ENCODE measurements at places on chromosomes 16 and 17.

- no peak for DNase-seq
Measured at GRCh38 chr17:1301546-1301945, 22.1 kb downstream of the TRARG1 start.

DNA sequence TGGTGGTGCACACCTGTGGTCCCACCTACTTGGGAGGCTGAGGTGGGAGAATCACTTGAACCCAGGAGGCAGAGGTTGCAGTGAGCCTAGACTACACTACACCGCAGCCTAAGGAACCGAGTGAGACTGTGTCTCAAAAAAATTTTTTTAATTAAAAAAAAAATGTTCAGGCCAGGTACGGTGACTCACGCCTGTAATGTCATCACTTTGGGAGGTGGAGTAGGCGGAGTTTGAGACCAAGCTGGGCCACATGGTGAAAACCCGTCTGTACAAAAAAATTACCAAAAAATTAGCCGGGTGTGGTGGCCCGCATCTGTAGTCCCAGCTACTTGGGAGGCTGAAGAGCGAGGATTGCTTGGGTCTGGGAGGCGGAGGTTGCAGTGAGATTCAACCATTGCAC is 3.6 kb upstream of the FAM222B start:
- DNase-seq: no peak

DNA sequence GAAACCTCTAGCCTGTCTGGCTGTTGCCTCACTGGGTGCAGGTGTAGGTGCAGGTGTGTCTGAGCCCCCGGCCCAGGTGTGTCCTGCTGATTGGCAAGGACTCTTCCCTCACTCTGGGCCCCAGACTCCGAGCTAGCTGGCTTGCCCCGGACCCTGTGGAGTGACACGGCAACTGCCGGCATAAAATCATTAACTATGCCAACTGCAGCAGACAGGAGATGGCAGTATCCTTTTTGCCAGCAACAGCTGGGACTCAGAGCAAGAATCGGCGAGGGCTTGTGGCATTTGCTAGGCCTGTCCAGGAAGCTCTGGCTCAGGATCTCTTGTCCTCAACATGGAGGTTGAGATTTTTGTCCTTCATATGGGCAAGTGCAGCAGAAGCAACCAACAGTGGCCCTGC is 20.8 kb downstream of the CIAPIN1 start:
- no peak for DNase-seq

DNA sequence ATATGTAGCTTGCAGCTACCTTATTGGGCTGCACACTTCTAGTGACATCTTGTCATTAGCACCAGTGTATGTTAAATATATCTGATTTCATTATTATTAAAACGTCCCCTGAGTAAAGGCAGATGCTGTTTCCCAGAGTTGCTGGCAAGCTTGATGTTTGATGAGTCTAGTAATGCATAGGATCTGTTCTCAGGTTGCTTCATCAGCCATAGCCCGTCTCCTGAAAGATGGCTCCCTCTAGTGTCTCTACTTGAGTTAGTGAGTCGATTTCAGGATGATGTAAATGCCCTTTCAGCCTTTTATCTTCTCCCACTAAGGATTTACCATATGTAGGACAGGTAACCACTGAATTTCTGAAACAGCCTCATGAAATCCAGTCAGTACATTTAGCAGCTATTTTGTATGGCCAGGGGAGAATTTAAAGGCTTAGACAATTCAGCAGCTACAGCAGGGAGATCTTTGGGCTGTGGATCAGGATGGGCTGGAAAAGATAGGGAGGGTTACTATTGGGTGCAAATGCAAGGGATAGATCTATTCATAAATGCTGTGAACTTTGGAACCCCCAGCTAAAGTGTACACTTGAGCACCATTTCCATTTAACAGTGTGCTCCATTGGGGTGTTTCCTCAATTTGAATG is 376.3 kb downstream of the CNTNAP4 start:
- no peak for DNase-seq

- DNase-seq: no peak
Measured at GRCh38 chr17:18074566-18075272, 13.0 kb upstream of the DRG2 start.

- no peak for DNase-seq
Measured at GRCh38 chr16:86718118-86718517, 139.8 kb downstream of the FOXL1 start.

DNA sequence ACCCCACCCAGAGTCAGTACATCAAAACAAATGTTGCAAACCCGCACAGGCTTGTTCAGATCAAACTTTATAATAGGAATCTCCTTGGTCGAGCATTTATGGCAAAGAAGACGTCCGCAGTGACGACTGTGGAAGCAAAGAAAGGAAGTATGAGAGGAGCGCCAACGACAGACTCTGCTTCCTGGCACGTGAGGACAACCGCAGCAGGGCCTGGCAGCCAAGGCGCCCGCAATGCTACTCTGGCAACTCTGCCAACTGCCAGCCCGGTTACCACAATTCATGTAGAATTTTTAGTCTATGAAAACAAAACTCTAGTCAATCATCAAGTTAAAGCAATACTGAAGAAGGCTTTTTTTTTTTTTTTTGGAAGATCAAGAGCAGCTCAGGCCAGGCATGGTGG is 24.8 kb downstream of the CYB5D2 start:
- no peak for DNase-seq

GRCh38 chr16:20853143-20853542 is 46.8 kb downstream of the REXO5 start:
- no peak for DNase-seq

DNA sequence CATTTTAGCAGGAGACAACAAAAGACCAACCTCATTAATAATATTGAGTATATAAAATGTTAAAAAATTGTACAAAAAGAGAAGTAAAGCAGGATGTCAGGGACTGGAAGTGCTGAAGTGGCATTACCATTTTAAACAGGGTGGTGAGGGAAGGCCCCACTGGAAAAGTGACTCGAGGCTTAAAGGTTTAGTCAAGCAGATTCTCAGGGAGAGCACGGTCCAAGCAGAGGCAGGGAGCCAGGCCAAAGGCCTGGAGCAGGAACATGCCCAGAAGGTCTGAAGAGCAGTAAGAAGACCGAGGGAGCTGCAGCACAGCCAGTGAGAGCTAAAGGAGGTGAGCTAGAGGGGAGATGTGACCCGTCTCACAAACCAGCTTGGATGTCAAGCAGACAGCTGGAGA is 7.6 kb downstream of the XPO6 start:
- no peak for DNase-seq

DNA sequence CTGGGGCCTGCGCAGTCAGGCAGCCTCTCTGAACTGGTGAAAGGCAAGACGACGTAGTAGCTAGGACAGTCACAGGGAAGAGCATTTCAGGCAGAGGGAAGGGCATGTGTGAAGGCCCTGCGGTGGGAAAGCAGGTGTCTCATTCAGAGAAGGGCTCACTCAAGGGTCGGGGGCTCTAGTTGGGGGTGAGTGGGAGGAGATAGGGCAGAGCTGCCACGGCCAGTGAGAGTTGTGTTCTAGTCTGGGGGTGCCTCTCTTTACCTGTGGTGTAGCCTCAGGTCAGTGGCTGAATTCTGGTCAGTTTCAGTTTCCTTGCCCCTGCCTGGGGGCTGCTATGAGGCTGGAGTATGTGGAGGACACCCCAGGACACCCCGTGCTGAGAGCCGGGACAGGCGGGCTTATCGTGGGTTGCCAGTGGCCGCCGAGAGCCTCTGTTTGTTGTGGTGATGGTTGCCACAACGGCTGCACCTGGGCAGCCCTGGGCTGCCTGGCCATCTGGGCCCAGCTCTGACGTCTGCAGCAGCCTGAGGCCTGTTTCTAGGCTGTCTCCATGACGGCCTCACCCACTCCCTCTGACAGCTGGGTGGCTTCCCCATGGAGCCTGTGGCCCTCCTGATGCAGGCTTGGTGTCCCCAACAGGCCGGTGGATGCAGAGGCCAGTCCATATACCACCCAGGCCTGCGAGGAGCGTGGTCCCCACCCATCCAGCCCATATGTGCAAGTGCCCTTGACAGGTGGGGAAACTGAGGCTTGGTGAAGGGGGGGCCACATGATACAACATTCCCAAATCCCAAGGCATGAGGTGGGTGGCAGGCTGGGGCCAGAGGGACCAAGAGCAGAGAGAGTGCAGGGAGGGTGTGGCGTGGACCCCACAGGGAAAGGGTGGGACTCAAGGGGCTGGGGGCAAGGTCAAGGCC is 10.8 kb downstream of the MAP2K3 start:
- no peak for DNase-seq

GRCh38 chr16:75042426-75043174 is 43.8 kb downstream of the ZNRF1 start:
- DNase-seq: no peak

DNA sequence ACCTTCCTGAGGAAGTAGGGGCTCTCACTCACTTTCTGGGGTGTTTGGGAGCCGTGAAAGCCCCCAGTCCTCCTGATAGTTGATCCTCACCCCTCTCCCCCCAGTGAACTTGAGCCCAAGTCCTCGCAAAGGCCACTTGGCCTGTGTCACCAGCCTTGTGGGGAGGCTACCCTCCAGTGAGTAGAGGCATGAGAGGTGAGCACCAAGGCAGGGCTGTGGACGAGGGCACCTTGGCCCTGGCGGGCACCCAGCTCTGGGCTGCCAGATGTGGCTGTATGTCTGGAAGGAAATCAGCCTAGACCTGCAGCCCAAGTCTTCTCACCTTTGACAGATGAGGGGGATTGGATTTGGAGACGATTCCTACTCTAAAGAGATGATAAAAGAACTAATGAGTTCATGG is 3.1 kb downstream of the TTYH2 start:
- DNase-seq: no peak

GRCh38 chr16:13143551-13143950 is 242.2 kb downstream of the SHISA9 start:
- no peak for DNase-seq

DNA sequence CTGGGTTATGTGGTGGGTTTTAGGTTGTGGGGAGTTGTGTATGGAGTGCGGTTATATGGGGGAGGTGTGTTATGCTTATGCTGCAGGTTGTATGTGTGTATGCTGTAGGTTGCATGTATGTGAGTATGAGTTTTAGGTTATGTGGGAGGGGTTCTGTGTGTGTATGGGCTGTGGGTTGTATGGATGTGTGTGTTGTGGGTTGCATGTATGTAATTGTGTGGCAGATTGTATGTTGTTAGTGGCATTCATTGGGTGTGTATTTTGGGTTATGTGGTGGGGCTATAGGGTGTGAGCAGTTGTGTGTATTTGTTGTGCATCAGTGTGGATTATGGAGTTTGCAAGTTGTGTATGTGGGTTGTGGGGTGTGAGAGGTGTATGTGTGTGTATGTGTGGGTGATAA is 277.4 kb downstream of the NPIPA8 start:
- no peak for DNase-seq

- no peak for DNase-seq
Measured at GRCh38 chr17:11240841-11241610, at the start of gene SHISA6. SHISA6 (plus strand) TSS chr17:11241213.

GRCh38 chr16:23909792-23910418 is 74.1 kb downstream of the PRKCB start:
- no peak for DNase-seq

DNA sequence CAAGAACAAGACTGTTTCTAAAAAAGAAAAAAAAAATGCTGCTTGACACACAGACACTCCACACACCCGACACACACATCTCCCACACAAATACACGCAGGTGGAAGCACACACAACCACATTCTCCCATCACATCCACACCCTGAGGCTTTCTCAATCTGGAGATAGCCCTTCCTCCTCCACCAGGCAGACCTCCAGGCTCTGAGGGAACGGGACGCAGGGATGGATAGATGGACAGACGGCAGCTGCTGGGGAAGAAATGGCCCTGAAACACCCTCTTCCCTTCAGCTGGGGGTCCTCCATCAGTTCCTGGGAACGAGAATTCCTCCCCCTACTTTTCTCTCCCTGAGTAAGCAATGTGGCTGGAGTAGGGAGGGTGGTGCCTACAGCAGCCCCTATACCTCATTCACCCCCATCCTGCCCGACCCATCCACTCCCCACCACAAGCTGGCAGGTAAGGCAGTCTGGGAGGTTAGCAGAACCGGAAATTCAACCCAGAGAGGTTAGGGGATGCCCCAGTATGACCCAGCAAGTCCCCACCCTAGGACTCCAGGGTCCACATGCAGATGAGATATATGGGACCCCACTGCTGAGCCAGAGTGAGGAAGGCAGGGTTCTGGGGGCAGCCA is 4.1 kb upstream of the LITAFD start:
- DNase-seq: no peak

- no peak for DNase-seq
Measured at GRCh38 chr16:71803305-71803690, 5.3 kb downstream of the AP1G1 start.

DNA sequence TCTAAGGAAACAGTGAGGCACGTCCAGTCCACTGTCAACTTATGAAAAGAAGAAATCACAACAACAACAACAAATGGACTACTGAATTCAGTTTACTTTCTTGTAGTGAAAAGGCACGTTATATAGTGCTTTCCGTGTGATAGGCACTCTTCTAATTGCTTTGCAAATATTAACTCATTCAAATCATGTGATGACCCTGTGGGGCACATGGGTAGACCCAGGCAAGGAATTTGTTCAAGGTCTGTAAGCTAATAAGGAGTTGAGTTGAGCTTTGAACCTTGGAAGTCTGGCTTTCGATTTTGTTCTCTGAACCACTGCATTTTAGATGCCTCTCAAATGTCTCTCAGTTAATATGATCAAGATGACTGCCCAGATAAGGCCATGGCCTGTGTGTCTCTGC is 295.1 kb upstream of the RBFOX1 start:
- no peak for DNase-seq

GRCh38 chr17:19578545-19578944 is 44.9 kb downstream of the SLC47A1 start:
- DNase-seq: no peak

GRCh38 chr17:67733449-67733848 is 15.7 kb downstream of the NOL11 start:
- no peak for DNase-seq

DNA sequence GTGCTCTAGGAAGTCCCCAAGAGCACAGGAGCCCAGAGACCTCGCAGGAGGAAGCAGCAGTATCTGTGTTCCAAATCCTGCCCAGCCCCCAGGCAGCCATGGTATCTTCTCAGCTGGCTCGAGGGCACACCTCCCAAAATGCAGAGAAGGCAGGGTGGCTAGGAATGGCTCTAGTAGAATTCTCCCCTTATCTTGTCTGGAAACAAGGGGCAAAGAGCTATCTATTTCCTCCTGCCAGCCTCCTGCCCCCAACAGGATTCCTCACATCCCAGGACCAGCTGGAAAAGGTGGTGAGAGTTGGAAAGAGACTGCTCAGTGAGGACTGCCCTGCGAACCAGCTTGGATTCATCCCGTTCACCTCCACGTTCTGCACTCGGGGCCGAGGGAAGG is 8.6 kb upstream of the TSPOAP1 start:
- DNase-seq: no peak

GRCh38 chr17:45279898-45280297 is 18.0 kb upstream of the SPATA32 start:
- DNase-seq: no peak
